Lung (tissue), 17 donors: ENCODE measurements at places on chromosomes 7 and 10. TPM values are rescaled to one million over a fixed set of nuclear protein-coding genes. Genes with fewer than 3 reads are reported as not detected.

DNA sequence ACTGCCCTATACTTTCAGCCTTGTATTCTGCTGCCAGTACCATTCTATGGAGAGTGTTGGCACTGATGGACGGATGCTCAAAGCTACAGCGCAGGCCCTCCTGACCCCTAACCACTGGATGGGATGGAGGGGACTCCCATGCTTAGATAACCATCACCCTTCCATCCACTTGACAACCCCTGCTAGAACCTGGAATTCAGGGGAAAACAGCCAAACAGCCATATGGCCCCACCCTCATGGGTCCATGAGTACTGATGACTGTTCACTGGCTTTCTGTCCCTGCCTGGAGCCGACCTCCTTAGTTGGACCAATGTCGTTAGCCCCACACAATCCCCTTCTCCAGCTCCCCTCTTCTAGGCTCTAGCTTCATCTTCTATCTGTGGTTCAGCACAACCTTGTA, 16.2 kb downstream of the DUSP5 start:
- DNase-seq: no peak

Gene MBLAC1
- 2.2 TPM for total RNA-seq

Gene SDHAF3
- total RNA-seq: 15.8 TPM

DNA sequence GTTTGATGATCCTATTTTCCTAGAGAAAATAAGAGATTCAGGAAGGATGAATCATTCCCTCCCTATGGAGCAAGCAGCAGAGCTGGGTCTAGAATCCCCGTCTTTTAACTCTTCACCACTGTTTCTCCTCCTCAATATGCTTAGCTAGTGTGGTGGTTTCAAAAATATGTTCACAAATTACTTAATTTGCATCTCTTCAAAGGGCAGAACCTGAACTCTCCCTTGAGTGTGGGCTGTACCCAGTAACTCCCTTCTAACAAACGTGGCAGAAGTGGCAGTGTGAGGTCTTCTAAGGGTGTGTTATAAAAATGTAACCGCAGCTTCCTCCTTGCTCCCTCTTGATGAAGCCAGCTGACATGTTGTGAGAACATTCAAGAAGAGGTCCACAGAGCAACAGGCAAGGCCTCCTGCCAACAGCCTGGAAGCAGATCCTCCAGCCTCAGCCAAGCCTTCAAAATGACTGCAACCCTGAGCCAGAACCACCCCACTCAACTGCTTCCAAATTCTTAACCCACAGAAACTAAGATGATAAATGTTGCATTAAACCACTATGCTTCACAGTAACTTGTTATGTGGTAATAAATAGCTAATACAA, 36.6 kb downstream of the SRPK2 start:
- DNase-seq: peak; percentile 42

DNA sequence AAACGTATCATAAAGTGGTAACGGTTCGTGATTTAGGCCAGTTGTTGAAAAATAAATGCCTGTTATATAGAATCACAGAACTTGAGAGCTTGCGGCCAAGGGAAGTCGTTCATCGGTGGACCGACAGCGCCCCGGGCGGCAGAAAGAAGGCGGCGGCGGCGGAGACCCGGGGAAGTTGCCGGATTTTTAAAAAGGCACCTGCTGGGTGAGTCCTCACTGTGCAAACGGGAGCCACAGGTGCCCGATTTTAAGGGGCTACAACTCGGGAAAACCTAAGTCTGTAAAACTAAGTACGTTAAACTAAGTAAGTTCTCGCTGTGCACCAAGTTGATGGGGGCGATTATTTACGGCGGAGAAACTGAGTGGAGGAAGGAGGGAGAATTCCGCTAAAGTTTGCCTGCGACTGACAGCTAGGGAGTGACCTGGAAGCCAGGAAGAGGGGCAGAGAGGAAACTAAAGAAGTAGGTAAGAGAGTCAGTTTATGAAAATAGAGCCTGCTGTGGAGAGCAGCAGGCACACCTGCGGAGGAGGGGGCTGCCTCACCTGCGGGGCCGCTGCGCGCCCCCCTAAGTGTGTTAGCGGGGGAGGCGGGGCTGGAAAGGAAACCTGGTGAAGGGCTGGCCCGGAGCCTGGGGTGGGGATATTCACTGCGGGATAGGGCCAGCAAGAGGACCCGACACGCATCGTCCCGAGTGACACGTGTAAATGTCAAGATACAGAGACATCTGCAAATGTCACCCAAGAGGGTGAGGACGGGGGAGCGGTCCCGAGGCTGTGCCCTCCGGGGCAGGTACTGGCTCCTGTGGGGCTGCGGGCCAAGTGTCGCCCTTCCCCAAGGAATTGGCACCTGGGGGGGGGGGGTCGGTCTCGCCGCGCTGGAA, 996 bp downstream of the ADAM12 start:
- DNase-seq: peak; percentile 80

- no peak for DNase-seq
These were observed 172.3 kb downstream of the CHRM2 start for GRCh38 chr7:137040745-137041144.

- DNase-seq: no peak
These were observed 72.0 kb downstream of the C10orf143 start for GRCh38 chr10:130038611-130039109.

DNA sequence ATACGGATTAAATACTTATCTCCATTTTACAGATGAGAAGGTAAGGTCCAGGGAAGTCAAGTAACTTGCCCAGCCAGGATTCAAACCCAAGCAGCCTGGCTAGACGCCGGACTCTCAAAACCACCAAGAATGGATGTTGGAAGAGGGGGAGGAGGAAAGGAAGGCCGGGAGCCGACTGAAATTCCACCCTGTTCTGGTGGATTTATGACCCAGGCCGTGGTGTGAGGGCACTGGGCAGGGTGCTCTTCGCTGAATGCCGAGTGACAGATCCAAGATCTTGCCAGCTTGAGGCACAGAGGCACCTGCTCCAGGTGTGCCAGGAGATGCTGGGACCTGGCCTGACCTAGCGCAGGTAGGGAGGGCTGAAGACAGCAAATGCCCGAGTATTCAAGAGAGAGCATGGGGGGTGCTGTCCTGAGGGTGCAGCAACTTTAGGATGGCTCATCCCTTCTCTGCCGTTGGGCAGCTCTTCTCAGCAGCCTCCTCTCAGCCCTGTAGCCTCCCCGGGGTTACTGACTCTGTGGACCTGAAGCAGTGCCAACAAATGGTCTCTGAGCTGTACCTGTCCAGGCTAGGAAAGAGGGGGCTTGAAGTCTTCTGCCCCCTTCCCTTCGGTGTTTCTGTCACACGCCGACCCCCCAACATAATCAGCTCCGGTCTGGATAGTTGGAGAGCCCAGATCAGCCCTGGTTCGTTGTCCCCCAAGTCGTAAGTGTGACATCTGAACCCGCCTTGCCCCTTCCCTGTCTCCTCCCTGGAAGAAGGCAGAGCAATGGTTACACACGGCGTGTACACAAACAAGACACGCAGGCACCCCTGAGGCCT, 713 bp downstream of the LOXL4 start:
- no peak for DNase-seq

GRCh38 chr7:137130751-137131158, 212.8 kb downstream of the PTN start:
- DNase-seq: no peak
